ENCODE measurements at places on chromosomes 5 and 9.

- no peak for DNase-seq
Observed at GRCh38 chr9:131657456-131657855, 82.4 kb downstream of the RAPGEF1 start.

GRCh38 chr9:127142291-127142690, 19.9 kb upstream of the ANGPTL2 start:
- DNase-seq, result no peak

DNA sequence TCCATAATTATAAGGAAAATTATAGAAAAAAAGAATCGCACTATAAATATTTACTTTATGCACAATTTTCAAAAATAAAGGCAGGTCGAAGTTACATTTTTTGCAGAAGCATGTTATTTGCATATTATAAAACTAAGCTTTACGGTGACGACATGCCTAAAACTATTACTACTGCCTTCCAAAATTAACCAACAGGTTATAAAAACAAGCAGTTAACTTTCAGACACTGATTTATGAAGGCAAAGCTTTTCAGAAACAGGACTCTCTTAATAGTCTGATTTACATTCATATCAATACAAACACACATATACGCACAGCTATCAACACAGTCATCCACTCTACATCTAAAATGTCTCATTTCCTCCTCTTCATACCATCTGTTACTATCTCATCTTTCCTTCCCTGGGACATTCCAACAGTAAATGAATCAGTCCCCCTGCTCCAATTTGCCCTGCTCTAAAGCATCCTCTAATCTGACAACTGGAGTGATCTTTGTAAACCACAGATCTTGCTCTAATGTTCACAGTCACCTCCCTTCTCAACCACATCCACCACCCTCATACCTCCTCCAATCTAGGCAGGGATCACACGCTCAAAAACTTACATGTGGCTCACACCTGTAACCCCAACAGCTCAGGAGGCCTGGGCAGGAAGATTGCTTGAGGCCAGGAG, 21.6 kb downstream of the FBXW11 start:
- DNase-seq, result no peak

GRCh38 chr9:11097020-11097419, 484.2 kb upstream of the PTPRD start:
- no peak for DNase-seq

DNA sequence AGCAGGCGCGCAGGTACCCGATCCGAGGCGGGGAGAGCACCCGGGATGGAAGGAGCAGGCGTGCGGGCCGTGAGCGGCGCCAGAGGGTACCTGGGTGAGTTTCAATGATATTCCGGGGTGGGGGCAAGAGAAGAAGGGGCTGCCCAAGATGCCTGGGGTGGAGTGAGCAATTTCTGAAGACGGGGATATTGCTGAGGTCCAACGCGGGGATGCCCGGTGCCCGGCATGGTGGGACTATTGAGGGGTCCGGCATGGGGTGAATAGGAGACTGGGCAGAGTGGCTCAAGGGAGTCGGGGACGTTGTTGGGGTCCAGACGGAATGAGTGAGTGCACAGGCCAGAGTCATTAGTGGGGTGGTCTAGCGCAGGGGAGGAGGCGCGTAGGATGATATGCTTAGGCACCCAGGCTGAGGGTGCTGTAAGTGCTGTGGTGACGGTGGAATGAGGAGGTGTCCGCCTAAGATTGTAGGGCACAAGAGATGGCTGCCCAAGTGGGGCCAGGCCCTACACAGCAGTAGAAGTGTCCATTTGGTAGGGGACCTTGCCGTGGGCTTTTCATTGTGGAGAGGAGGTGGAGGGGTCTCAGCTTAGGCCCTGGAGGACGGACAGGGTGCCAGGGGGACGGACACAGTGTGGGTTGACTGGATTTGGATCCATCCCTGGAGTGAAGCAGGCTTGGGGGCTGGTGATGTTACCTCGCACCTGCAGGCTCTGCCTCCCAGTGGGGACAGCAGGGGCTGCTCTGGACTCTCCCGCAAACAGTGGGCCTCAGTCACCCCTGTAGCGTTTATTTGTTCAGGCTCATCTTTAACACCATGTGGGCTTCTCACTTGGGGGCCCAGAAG, 719 bp downstream of the MIGA2 start:
- DNase-seq, result no peak

DNA sequence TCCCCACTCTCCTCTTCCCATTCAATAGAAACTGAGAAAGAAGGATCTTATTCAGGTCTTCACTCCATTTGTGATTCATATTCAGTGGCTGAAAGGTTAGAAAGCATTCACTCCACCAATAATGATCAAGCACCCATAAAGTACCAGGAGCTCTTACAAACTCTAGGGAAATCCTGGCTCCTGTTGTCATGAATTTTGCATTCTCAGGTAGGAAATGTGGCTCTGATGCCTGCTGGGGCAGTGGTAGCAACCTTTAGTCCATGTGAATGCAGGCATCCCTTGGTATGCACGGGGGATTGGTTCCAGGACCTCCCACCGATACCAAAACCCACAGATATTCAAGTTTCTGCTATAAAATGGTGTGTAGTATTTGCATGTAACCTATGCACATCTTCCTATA, 3.6 kb upstream of the RORB start:
- no peak for DNase-seq

GRCh38 chr9:8599937-8600336, 800.4 kb upstream of the DMAC1 start:
- no peak for DNase-seq

- peak; percentile 53 for DNase-seq
Observed at GRCh38 chr9:91193658-91194391, 167.9 kb downstream of the AUH start.

DNA sequence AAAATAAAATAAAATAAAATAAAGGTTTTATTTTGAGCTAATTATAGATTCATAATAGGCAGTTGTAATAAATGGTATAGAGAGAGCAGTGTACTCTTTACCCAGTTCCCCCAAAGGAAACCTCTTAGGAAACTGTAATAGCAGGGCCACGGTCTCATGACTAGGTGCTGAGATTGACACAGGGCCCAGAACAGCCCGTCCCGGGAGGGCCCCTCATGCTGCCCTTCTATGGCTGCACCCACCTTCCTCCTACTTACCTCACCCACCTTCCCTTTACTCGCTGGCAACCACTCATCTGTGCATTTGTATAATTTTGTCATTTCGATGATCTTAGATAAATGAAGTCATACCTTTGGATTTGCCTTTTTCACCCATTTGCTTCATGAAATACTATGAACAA, 16.1 kb downstream of the CACNA1B start:
- no peak for DNase-seq

GRCh38 chr5:143588933-143589662, 185.6 kb upstream of the NR3C1 start:
- DNase-seq, result no peak

GRCh38 chr9:27539479-27540441, 10.1 kb upstream of the MOB3B start:
- no peak for DNase-seq

All from C1 segment of cervical spinal cord (tissue), 14 donors.